Fibroblast of the aortic adventitia (primary cell): ENCODE measurements at places on chromosomes 12 and 14. TPM values are rescaled to one million over a fixed set of nuclear protein-coding genes. Genes with fewer than 3 reads are reported as not detected.

DNA sequence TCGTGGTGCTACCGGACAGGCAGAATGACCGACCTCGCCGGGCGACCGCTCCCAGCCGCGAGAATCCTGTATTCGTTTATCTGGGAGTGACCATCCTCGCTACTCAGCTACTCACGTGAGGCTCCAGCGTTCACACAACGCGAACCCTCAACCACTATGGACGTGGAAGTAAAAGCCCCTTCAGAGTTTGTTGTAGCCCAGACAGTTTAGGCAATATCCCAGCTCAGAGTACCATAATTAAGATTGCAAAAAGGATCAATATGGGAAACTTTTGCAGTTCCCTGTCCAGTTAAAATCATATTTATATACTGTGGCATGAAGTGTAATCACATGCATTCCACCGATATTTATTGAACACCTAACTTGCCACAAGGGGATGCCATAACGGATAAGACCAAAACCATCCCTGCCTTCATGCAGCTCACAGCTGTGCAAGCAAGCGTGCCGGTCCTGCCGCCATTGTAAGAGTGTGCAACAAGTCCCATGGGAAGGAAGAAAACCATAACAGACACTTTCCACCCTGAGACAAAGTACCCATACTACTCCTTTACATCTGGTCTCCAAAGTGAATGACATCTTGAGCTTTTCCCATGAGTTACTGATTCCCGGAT is 938 bp upstream of the MAX start:
- peak; percentile 29 for DNase-seq

DNA sequence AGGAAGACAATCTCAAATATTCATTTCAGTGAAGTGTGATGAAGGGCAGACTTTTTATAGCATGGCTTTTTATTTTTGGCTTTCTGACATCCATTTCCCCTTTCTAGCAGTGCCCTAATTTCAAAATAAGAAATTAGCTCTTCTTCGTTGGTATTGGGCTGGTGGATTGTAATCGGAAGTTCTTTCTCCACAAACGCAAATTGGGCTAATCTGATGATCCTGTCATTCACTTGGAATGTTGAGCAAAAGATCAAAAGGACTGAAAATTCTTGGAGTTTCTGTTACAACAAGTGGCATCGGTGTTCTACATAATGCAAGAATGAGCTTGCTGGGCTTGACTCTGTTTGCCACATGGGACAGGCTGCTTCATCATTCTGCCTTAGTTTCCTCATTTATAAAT is 1182.8 kb downstream of the FLRT2 start:
- DNase-seq = no peak

GRCh38 chr12:40107803-40108620 is 2.1 kb upstream of the SLC2A13 start:
- no peak for DNase-seq

The ATG2B gene
- 15.9 and 28.7 TPM in 2 replicates for total RNA-seq

DNA sequence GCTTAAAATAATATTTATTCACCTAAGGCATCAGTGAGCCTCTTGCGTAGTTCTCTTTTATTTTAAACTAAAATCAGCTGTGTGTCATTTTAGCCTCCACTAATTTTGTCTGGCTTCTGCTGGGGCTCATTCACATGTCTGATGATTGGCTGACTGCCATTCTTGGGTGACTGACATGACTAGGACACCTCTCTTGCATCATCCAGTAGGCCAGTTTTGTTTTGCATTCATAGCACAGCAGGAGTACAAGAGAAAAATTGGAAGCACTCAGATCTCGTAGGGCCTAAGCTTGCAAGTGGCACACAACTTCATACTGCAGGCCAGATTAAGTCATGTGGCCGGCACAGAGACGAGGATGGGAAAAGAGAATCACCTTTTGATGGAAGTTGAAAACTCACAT is 1226.5 kb downstream of the GALC start:
- no peak for DNase-seq

GRCh38 chr14:71651228-71651627 is 281.0 kb upstream of the RGS6 start:
- peak; percentile 95 for DNase-seq

DNA sequence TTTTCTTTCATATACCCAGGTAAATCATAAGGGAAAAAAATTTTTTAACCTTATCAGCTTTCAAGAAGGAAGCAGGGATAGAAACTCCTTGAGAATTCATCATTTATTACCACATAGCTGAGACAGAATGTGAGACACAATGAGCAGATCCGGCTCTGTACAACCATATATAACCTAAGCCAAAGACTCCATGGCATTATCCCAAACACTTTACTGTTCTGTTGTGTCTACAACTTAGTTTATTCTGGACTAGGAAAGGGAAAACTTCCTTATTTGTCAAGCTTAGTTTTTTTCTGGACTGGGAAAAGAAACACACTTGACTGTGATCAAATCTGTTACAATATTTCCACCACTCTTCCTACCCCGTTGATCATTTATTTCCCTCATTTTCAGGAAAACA is 38.3 kb upstream of the CATSPERB start:
- DNase-seq = no peak
